ENCODE measurements at places on chromosomes 16 and 17.

GRCh38 chr16:89548344-89549006 is 12.0 kb upstream of the RPL13 start:
- DNase-seq, result no peak

GRCh38 chr17:66135896-66136295 is 56.0 kb downstream of the CEP112 start:
- DNase-seq, result no peak

- no peak for DNase-seq
These were observed 146.3 kb downstream of the CMIP start for GRCh38 chr16:81590714-81591544.

- no peak for DNase-seq
These were observed 59.8 kb upstream of the SMIM36 start for GRCh38 chr17:55571095-55571494.

GRCh38 chr17:81912441-81913309 is 1.5 kb upstream of the PCYT2 start:
- DNase-seq, result no peak

- DNase-seq, result peak; percentile 29
These were observed at the start of gene STX1B for GRCh38 chr16:31010585-31011325. STX1B (minus strand) TSS chr16:31010638; CDS start chr16:31010396, 242 bp downstream.

DNA sequence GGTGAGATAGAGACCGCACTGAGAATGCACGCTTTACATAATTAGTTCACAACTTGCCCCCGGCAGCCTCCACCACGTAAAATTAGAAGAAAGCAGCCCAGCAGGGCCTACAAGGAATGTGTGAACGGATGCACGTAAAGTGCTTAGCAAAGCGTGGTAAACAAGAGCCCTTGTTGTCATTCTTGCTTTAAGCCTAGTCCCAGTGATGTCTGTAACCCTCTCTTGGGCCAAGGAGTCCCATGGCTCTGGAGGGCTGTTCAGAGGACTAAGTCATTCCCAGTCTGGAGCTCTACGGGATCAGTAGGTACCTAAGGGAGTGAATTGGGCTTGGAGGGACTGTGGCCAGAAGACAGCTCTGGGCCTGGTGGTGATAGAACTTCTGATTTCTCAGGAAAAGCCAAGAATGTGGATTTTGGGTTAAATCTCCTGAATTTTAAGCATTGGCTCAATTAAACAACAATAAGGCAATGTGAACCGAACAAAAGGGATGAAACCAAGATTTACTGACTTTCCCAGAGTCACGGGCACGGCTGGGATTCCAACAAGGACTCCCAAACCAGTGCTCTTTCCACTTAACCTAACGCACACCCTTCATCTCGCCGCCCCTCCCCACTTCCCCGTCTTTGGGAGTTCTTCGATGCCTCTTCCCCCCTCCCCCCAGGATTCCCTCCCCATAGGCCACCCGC is 775 bp upstream of the CHP2 start:
- DNase-seq, result no peak

GRCh38 chr17:66965801-66966262 is 1.3 kb downstream of the CACNG4 start:
- no peak for DNase-seq

DNA sequence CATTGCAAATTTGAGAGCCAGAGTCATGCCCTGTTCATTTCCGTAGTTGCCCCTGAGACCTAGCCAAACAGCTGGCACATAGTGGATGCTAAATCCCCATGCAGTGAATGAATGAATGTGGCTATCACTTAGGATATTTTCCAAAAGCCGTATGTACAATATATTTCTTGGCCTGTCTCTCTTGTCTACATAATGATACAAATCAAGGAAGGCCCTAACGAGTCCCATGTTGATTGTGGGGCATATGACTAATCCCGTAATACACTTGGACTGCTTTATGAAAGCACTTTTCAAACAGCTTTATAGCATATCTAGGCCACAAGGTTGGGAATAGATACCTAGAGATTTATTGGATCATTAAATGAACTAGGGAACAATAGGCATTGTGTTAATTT is 478.0 kb downstream of the SLC39A11 start:
- DNase-seq, result no peak

- DNase-seq, result no peak
These were observed 19.1 kb upstream of the CD79B start for GRCh38 chr17:63950940-63951907.

GRCh38 chr17:38598536-38598935 is 7.2 kb downstream of the SRCIN1 start:
- no peak for DNase-seq

DNA sequence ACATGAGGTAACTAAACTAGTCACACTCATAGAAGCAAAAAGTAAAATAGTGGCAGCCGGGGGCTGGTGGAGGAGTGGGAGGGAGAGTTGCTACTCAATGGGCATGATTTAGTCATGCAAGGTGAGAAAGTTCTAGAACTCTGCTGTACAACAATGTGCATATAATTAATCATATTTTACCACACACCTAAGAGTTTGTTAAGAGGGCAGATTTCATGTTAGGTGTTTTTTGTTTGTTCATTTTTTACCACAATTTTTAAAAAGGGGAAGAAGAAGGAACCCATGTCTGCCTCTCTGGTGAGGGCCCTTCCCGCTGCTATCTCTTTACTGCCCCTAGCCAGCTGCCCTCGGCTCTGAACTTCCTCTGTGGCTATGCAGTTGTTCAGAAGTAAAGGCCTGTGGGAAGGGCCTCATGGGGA is 11.2 kb downstream of the CD300LB start:
- no peak for DNase-seq

DNA sequence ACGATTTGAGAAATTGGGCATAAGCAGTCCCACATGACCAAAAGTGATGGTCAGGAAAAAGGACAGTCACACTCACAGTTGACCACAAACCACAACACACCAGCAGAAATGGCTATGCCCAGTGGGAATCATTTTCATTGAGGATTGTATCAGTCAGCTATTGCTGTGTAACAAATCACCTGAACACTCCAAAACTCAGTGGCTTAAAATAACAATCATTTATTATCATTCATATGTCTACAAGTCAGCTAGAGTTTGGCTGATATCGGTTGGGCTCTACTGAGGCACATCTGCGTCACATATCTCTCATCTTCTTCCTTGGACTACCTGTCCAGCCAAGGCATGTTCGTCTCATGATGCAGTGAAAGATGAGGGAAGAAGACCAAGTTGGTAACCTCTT is 93.3 kb downstream of the CMC2 start:
- no peak for DNase-seq

GRCh38 chr17:80528536-80528935 is 16.1 kb upstream of the RPTOR start:
- DNase-seq, result no peak
